ENCODE measurements at places on chromosomes 4 and X.

- no peak for DNase-seq
These were observed 57.2 kb downstream of the IRF2 start for GRCh38 chr4:184416913-184417734.

- no peak for DNase-seq
These were observed 41.8 kb downstream of the INTS12 start for GRCh38 chr4:105666693-105667092.

GRCh38 chrX:3384327-3384726 is 37.9 kb upstream of the MXRA5 start:
- no peak for DNase-seq

- DNase-seq: no peak
These were observed 55.5 kb upstream of the GABRG1 start for GRCh38 chr4:46179356-46179755.

- DNase-seq: no peak
These were observed 11.1 kb downstream of the ITIH6 start for GRCh38 chrX:54786967-54787366.

DNA sequence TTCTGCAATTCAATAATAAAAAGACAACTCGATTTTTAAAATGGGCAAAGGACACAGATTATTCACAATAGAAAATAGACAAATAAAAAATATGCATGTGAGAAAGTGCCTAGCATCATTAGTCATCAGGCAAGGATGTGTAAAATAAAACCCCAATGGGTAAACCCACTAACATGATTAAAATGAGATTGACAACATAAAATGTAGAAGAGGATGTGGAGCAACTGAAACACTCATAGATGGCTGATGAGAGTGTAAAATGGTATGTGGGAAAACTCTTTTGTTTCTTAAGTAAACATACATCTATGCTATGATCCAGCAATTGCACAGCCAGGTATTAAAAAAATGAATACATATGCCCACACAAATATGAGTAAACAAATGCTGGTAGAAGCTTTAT is 177.6 kb downstream of the IQCM start:
- DNase-seq: no peak

- DNase-seq: no peak
These were observed 22.0 kb downstream of the MTMR1 start for GRCh38 chrX:150715184-150715583.

- DNase-seq: peak; percentile 1
These were observed 8.6 kb downstream of the F9 start for GRCh38 chrX:139538907-139539790.

GRCh38 chrX:138150709-138151108 is 560.8 kb downstream of the FGF13 start:
- DNase-seq: no peak

DNA sequence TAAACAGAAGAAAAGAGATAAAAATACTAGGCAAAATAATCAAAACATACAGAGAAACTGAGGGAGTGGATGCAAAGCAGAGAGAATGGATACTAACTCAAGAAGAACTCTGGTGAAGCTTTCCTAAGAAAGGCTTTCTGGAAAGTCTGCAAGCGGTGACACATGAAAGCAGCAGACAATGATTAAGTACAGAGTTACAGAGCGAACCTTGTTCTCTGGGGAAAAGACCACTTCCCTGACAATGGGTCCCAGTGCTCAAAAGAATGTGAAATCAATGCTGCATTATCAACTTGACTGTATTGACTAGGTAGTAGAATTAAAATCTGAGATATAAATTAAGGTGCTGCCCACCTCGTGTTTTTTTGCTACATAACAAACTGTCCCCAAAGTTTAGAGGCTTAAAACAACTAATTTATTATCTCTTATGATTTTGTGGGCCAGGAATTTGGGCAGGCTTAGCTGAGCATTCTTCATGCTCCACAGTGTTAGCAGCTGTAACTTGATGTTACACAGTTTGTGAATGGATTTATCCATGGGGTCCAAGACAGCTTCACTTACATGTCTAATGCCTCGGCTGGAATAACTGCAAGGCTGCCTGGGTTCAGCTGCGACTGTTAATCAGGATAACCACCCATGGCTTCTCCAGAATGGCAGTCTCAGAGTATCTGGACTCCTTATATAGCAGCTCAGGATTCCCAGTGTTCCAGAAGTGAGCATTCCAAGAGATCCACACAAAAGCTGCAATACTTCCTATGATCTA is 106.9 kb upstream of the INPP4B start:
- peak; percentile 43 for DNase-seq

DNA sequence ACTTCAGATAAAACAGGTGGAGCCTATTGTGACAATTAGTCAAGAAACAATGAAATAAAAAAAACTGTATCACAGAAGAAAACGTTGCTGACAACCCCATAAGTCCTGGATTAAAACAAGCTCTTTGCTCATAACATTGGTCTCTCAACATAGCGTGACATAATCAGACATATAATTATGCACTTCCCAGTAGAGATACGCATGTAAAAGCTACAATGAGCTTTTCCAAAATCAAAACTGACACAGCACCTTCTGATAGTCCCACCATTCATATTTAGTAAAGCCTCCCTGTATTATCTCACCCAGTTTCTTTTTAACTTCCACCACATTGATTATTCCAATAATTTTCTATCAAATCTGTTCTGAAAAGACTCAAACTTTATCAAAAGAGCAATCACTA is 372.1 kb upstream of the SMIM31 start:
- no peak for DNase-seq

DNA sequence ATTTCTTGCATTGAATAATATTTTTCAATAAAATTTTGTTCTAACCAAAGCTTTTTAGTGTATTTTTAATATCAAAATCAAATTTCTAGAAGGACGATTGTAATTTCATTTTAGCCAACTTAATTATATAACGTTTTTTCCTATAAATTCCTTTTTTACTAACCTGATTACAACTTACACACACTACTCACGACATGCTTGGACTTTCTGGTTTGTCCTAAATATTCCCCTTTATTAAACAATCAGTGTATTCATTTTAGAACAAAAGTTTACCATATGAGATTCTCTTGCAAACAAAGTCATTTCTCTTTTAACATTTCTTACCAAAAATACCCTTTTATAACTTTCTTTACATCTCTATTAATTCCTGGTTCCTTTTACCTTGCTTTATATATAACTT is 173.7 kb downstream of the PWWP3B start:
- DNase-seq: no peak

- no peak for DNase-seq
These were observed 32.2 kb upstream of the TXLNG start for GRCh38 chrX:16754019-16754418.

DNA sequence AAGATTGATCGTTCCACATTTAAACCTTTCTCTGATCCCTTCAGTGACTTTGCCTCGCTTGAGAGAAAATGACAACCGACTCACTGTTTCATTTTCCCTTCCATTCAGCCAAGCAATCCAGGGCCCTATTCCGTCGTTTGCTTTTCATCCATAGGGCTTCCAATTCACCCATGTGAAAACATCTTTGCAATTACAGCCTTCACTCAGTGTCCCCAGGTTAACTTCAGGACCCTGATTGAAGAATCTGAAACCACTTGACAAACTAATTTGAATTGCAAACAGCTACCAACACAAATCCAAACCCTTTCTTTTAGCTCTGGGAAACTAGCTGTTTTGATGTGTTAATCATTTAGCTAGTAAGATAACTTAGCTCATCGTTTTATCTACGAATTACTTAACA is 120.2 kb upstream of the FAM9C start:
- peak; percentile 34 for DNase-seq

DNA sequence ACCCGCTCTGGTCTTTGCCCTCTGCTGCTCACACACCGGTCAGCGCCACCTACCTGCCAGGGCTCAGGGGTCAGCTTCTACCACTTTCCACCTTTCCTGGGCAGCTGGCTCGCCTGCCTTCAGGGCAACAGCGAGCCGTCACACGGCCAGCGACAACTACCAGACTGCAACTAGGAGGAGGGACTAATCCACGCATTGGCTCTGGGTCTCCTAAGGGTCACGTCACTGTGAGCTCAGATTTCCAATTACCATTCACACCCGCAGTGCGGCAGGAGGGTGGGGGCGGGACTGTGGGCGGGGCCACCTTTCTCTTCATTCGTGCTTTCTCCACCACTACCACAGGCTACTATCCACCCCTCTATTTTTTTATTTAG is at the start of gene BEX5:
BEX5 (minus strand) TSS at position 172 of the 374 bp plus-strand sequence. CDS start 1,712 bp downstream, outside the sequence.
- peak; percentile 83 for DNase-seq

GRCh38 chr4:87982446-87983010 is 7.0 kb downstream of the SPP1 start:
- no peak for DNase-seq

DNA sequence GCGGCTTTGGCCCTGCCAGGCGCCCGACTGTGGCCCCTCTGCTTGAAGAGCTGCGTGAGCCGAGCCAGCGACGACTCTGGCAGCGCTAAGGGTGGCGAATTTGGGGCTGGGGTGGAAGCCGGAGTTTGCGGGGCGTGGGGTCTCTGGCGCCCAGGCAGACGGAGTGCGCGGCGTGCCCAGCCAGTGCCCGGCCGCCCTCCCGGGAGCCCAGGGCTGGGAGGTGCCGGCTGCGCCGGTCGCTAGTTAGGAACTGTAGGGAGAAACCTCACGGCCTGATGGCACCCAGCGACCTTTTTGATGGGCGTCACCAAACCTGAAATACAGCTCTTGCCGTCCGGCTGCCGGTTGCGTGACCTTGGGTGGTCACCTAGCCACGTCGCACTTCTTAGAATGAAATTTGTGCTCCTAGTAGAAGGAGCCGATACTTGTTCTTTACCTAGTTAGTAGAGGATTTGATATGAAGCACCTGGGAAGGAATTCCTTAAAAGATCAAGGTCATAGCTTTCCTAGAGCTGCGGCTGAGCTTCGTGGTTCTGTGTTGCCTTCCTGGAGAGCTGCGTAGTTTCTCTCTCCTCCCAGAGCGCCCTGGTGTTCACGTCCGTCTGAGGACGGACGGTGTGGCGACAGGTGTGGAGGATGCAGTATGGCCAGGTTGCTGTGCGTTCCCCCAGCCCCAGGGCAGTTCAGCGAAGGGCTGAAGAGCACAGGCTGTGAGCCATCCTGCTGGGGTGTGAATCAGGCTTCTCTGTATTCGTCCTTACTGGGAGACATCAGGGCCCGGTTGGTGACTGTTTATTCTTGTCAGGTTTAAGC is 680 bp downstream of the MAEA start:
- no peak for DNase-seq

GRCh38 chr4:26076000-26076587 is 162.1 kb downstream of the SMIM20 start:
- DNase-seq: no peak

DNA sequence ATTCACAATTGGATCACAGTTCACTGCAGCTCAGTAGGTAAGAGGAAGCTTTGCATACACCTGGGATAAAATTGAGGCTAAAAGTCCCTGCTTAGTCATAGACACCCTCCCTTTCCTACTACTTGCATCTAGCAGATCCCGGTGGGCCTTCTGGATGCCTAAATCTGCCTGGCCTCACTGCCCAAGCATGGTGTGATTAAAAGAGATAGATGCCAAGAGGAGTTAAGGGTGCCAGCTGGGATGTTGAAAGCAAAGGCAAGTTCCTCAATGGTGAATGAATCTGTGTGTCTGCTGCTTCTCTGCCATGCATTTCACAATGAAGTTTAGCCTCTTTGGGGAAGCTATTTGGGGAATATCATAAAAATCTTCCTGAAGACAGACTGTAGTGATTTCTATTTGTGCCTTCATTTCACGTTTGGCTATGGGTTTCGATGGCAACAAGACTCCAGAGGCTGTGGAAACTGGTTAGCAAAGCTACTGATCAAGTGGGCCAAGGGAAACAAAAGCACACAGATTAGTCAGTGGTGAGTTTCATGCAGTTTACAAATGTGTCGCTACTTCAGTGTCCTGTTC is 534.0 kb downstream of the ANKRD50 start:
- DNase-seq: no peak
